ENCODE measurements at places on chromosomes 11 and 22.

DNA sequence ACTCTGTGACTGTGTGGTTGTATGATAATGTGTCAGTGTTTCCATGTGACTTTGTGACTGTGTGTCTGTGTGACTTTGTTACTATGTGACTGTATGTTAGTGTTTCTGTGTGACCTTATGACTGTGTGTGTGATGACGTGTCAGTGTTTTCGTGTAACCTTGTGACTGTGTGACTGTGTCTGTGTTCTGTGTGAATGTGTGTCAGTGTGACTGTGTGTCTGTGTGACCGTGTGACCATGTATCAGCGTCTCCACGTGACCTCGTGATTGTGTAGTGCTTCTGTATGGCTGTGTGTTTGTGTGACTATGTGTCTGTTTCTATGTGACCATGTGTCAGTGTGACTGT lies 9.5 kb upstream of the PKNOX2 start:
- DNase-seq, result no peak

- no peak for DNase-seq
Observed at GRCh38 chr11:3000032-3000961, 8.2 kb upstream of the NAP1L4 start.

DNA sequence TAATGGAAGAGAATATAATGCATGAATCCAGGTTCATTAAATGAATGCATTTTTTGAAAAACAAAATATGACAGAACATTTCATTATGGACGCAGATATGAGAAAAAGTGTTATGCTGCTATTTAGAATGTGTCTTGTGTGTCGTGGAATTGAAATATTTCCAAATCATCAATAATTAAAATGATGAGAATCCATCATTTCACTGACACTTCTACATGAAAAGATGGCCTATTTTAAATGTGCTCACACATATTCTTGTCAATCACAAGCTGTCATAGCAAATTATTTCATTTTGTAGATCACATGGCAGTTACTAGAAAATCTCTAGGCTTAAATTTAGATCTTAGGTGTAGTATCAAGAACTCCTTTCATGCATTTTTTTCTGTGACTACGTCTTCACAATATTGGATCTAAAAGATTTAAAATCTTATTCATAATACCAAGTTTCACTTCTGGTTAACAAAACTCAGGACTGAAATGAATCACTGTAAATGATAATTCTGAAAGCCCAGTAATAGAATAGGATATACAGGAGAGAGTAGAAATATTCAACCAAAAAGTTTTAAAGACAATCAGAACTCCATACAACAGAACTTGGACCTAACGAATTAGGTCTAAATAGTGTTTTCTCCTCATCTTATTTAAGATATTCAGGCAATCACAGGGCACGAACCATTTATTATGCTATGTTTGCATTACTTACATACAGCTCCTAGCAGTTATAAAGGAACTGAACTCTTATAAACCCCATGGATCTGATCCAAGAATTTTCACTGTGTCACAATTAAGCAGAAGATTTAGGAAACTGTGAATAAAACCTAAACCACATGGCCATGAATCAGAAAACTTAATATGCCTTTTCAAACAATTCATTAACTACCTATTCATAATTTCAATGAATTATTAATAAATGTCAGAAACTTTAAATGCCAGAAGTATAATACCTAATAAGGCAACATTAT lies 67.7 kb downstream of the DCDC1 start:
- no peak for DNase-seq

DNA sequence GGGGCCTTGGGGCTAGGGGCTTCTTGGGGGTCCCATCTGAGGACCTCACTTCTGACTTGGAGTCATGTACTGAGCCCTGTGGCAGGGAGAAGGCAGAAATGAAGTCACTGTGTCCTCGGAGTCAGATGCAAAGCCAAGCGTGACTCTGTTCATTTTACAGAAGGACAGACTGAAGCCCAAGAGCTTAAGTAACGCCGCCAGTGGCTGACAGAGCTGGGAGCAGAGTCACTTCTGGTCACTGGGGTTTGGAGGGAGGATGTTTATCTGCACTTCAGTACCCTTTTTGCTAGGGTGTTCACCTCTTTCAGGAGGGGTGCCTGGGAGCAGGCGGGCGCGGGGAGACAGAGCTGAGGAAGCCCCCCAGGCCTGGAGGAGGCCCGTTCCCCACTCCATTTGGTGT lies 10.7 kb downstream of the CD6 start:
- DNase-seq, result no peak

- DNase-seq, result no peak
Observed at GRCh38 chr11:783581-784015, 6.3 kb downstream of the CEND1 start.
